ENCODE measurements at places on chromosomes 4 and X.

- no peak for DNase-seq
Observed at GRCh38 chr4:93502991-93503390, 325.6 kb upstream of the ATOH1 start.

DNA sequence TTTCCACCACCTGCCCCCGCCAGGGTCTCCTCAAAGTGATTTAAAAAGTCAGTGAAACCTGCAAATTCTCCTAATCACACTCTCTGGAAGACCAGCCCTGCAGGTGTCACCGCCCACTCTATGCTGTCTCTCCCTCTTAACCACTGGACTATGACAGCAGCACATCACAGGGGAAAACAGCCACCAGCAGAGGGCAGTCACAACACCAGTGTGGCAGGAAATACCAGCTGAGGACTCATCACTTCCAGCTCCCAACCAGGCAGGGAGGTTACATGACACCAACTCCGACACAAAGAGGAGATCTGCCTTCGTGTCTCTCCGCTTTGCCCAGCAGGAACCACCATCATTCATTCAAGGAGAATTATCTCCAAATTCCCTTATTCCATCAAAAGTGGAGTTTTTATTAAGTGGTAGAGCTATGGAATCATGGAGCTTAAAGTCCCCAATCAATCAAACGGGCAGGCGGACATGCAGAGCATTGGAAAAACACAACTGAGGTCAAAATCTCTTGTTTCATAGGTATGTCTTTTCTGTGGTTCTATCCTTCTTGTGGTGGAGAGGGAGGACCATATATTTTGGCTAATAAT is 91.3 kb downstream of the NSUN7 start:
- DNase-seq = peak; percentile 75

- peak; percentile 28 for DNase-seq
Observed at GRCh38 chr4:133151691-133152329, 2.7 kb downstream of the PCDH10 start.

DNA sequence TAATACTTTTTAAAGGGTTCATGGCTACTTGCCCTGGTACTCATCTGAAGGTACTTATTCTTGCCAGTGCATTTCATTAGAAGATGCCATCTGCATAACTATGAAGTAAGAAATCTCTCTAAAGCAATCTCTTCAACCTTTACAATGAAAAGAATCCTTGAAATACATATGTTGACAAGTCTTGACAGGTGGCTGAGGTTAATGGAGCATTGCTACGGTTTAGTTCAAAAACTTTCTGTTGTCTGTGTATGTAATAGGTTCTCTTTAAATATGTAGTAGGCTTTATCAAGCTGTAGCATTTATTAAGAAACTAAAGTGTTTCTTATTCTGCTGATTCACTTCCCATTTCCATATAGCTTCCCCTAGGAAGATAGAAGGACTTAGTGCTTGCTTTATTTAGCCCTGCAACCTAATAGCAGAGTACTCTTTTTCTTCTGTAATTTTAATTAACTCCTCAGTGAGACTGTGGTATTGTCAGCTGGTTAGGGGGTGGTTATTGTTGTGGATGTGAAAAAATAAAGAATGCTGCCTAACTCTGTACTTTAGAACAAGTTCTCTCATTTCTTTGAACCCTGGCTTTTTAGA is 39.3 kb downstream of the SLAIN2 start:
- no peak for DNase-seq

- no peak for DNase-seq
Observed at GRCh38 chr4:133112641-133113040, 36.5 kb upstream of the PCDH10 start.

GRCh38 chr4:85165808-85166207 is 199.3 kb upstream of the WDFY3 start:
- DNase-seq = no peak

DNA sequence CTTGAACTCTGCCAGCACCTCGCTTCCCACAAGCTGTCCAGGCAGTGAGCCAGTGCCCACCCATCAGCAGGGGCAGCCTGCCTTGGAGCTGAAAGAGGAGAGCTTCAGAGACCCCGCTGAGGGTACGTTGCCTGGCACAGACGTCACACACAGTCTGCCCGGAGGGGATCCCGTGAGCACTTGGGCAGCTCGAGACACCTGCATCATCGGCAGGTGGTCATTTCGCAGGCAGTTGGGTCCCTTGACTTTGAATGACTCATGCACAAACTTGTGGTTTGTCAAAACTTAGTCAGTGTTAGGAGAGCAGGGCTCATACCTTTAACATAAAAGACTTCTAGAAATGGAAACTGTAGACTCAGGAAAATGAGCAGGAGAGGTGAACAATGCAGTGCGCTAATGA is 9.9 kb downstream of the TACC3 start:
- no peak for DNase-seq

Data from large intestine (tissue), 12 donors.